NCI-H748 treated with DMSO at 0.1 percent for 48 hours (cell line): ENCODE measurements at places on chromosomes 1 and 21.

GRCh38 chr1:210464519-210465039, 135.9 kb downstream of the HHAT start:
- DNase-seq, result peak; percentile 9

GRCh38 chr1:8424539-8425116, 106.7 kb downstream of the SLC45A1 start:
- no peak for DNase-seq

GRCh38 chr1:225998560-225999226, 450 bp downstream of the SDE2 start:
- DNase-seq, result no peak

DNA sequence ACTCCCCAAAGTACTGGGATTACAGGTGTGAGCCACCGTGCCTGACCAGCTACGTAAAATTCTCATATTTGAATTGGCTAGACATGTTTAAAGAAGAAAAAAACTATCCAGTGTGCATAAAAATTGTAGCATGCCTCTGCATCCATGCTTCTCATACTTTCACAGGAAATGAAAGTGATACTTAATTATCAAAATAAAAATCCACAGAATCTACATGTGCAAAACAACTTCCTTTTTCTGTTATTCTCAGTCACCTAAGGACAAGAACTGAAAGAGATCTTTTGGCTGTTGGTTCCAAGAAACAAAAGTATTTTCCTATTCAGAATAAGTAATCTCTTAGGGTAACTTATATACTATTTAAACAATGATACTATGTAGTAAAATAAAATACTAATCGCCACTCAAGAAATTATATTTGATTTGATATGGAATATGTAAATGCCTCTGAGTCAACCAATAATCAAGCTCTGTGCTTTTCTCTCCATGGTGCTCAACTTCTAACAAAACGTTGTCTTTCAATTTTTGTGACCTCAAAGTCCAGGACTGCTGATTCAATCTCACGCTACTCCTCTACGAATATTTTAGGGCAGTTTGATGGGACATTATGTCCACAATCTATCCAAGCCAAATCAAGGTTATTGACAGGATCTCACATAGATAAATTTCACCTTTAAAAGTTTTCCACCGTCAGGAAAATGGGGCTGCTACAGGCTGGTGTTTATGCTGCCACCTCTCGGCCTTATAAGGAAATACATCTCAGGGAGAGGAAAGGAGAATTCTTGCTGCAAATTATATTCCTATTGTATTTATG, 102.7 kb downstream of the ZNF281 start:
- DNase-seq, result peak; percentile 18

- no peak for DNase-seq
Measured at GRCh38 chr1:33047290-33047689, 10.6 kb upstream of the AK2 start.
